DMS79 (cell line): ENCODE measurements at places on chromosomes 11 and 22.
A peak's percentile ranks its signal among the peaks of the same experiment; 100 is the strongest.

DNA sequence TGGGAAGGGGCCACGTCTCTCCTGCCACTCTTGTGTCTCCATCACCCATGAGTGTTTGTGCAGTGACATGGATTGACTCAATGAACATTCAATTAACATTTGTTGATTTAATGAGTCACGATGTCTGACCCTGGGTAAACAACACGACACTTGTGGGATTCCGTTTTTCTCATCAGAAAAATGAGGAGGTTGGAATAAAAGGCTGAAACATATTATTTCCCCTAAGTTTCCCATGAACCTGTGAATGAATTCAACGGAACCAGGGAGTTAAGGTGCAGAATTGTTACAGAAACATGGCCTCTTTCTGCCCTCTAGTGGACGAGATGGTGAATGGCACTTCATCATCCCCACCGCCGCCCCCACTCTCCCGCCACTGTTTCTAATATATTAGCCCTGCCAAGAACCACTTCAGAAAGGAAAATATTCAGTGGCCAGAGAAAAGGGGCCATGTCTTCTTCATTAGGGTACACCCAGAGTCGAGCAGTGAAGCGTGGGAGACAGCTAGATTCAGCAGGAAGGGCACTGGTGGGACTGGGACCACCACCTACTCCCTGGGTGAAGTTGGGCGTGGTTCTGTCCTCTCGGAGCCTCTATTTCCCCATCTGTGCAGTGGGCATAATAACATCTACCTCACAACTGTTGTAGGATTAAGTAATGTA, 46.3 kb upstream of the SYT13 start:
- DNase-seq: peak; percentile 31

GRCh38 chr22:21047730-21048129, 2.0 kb downstream of the LRRC74B start:
- no peak for DNase-seq

DNA sequence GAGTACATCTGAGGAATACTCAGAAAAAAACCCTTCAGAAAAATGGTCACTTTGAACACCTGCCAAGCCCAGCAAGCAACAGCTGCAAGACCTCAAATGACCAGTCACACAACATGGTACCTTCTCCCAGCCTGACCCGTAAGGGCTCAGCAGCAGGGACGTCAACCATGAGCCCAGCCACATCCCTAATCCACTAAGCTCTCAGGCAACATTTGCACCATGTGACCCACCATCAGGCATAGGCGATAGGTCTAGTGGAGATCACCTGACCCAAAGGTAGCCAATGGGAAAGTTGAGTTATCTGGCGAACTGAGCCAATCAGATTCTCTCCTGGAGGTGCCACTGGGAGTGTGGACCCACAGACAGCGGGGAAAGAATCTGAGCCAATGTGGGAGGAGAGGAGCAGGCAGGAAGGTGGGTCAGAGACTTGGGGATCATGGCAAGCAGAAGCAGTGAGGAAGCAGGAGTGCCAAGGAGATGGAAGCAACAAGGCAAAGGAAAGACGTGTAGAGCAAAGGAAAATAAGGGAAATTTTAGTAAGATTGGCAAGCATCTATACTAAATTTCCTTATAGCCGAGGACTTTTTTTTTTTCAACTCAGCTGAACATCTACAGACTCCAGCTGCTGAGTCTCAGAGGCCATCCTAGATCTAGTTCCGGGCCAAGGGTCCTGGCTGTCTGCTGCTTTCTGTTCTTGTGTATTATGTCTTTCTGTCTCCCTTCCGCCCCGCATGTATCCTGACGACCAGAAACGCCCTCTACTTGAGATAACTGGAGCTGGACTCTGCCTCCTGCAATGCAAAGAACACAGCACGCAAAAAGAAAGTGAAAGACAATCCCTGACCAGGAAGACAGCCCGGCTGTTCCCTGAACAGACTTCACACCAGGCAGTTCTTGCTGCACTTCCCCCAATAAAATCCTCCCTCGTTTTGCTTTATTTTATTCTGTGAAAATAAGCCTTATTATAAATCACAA, 11.0 kb upstream of the PLAAT2 start:
- DNase-seq: peak; percentile 7

DNA sequence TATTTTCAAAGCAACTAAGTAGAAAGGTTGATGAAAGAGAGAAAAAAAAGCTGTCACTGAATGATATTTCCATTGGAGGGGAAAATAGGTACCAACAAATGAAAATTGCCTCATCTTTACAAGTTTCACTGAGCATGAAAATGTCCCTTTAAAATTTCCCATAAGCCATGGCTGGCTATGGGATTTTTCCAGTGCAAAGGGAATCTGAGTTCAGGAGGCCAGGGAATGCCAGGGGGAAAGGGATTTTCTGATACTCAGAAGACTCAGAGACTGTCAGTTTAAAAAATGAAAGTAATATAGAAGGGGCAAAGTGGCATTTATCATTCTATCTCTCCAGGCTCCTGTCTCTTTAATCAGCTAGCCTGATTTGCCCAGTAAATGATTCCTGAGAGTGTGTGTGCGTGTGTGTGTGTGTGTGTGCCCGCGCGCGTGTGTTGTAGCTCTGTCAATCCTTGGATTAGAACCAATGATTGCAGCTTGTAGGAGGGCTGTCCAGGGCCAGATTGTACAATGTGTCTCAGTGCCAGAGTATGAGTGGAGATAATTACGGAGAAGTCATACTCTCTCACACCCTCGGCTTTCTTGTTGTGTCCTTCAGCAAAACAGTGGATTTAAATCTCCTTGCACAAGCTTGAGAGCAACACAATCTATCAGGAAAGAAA, at the start of gene NTM:
Gene NTM (plus strand): TSS at position 526 of the 662 bp plus-strand sequence.
- peak; percentile 38 for DNase-seq

DNA sequence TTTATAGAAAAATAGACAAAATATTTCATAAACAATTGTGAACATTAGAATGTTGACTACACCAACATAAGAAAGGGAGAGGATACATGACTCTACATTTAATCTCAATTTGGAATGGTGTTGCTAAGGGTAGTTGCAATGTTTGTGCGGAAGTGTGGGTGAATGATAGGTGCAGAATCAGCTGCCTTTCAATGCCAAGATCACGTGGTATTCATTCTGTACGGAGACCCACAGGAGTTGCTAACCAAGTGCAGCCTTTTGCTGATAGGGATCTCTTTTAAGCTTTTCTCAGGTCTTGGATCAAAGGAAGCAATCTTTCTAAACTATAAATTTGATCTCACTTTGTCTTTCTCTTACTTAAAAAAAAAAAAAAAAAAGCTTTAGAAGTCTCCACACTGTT, 29.8 kb upstream of the CTSC start:
- no peak for DNase-seq

DNA sequence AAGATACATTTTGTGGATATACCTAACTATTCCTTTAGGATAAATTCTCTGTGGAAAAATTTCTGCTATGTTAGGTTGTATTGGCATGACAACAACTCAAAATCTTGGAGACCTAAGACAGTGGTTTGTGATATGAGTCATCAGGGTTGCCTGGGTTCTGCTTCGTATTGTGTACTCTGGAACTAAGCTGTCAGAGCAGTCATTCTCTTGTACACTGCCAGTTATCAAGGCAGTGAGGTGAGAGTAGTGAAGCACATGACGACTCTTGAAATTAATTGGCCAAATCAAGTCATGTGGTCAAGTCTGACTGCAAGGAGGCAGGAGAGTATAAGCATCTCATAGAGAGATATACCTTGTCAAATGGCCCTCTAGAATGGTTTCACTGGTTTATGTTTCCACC, 104.4 kb downstream of the FANCF start:
- peak; percentile 5 for DNase-seq
